ENCODE measurements at places on chromosomes 7 and 10.
A peak's percentile ranks its signal among the peaks of the same experiment; 100 is the strongest.

DNA sequence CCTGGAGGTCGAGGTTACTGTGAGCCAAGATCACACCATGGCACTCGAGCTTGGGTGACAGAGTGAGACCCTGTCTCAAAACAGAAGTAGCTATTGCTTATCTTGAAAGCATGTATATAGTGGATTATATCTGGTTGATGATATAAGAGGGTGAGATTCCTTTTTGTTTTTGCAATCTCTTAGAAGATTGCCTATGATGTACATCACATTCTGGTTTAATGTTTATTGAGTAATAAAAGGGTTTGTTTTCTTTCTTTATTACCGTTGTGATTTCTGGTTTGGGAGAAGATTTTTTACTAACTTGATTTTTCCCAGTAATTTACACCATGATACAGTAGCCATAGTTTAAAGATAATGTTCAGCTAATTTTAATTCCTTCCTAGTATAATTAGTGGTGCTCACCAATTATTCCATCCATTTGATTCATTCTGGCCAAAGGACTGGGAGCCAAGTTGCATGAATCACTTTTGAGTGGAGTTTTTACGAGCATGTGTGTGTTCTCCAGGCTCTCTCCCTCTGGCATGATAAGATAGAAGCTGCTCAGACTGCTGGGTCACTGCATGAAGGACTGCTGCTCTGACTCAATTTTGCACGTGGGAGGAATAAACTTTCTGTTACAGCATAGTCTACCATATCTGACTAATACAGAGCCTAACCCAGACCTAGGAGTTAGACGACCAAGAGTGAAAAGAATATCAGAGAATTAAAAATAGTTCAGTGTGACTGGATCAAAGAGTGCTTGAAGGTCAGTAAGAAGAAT lies 13.5 kb upstream of the TSPAN13 start:
- DNase-seq: no peak

DNA sequence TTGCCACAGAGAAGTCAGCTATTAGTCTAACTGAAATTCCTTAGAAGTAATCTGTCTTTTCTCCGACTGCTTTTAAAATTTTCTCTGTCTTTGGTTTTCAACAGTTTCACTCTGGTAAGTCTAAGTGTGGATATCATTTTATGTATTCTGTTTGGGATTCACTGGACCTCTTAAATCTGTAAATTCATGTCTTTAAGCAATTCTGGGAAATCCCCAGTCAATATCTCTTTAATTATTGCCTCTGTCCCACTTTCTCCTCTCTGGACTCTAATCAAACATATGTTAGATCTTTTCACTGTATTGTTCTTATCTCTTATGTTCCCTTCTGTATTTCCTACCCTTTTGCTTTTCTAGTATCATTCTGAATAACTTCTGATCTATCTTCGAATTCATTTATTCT lies 29.9 kb downstream of the CFAP43 start:
- no peak for DNase-seq

DNA sequence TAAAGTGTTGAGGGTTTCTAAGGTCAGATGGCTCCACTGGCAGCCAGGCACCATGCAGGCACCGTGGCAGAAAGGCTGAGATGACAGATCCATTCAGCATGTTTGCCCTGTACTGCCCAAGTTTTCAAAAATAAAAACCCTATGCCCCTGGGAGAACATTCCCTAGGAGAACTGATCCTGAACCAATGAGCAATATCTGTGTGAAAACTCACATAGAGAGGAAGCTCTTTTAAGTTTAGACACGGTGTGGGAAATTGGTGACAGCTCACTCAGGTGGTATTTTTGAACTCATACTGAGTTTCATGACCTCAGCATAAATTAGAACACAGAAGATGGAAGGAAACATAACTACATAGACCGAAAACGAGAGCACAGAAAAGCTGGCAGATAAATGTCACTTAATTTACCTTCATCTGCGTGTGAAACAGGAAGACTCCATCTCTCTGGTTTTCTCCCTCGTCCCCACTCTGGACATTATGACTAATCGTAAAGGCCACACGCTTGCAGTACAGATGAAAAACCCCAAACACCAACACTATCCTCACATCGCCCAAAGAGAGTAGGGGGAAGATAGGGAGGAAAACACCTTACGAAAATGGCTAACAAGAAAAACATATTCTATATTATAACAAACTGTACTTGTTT lies 127.8 kb downstream of the ICA1 start:
- DNase-seq: no peak

- no peak for DNase-seq
Measured at GRCh38 chr7:157564517-157565177, 227.8 kb downstream of the DNAJB6 start.

DNA sequence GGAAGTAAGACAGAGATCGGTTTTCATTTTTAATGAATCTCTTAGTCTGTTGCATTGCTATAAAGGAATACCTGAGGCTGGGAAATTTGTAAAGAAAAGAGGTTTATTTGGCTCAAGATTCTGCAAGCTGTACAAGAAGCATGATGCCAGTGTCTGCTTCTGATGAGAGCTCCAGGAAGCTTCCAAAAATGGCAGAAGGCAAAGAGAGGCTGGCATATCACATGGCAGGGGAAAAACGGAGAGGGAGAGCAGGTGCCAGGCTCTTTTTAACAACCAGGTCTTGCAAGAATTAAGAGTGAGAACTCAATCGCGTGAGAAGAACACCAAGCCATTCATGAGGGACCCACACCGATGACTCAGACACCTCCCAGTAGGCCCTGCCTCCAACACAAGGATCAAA lies 125.0 kb upstream of the THSD7A start:
- DNase-seq: no peak

- DNase-seq: peak; percentile 73
Measured at GRCh38 chr10:94402204-94402842, at the start of gene TBC1D12. Gene TBC1D12 (plus strand): TSS chr10:94402541. CDS start chr10:94402614, 73 bp downstream.

- DNase-seq: no peak
Measured at GRCh38 chr7:24419077-24419476, 135.1 kb downstream of the NPY start.

- DNase-seq: no peak
Measured at GRCh38 chr7:16494955-16495719, 29.6 kb upstream of the SOSTDC1 start.

DNA sequence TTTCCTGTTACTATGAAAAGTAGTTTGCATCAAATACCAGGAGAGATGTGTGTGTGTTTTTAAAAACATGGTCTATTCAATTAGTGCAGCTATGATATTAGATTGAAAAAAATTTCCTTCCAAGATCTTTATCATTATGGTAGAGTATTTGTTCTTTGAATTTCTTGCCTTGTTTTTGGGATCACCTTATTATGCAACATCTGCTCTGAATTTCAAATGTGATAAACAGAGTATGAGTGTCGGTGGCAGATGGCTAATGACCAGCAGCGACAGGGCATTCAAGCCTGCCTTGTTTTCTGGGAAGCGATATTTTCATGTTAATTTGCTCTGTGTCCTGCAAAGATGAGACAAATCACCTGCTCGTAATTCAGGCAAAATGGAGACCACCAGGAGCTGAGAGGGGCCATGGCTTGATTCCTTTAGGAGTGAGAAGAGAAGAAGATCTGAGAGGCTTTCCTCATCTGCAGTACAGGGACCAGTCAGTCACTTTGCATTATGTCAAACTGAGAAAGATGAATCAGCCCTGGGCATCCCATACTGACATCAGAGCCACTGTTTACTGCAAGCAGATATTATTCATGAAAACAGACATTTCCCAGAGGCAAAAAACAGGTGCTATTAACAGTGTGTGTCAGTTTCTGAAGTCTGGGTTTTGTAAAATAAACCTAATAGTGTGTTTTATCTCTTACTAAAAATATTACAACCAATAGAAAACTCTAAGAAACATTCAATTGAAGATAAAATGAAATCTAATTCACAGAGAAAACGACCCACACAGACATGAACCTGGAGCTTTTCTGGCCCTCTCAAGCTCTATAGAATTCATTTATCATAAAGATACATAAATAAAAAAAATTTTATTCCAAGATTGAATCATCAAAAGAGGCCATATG lies 67.6 kb downstream of the CDK6 start:
- peak; percentile 19 for DNase-seq

GRCh38 chr10:22170582-22170981 lies 47.2 kb downstream of the EBLN1 start:
- DNase-seq: no peak

DNA sequence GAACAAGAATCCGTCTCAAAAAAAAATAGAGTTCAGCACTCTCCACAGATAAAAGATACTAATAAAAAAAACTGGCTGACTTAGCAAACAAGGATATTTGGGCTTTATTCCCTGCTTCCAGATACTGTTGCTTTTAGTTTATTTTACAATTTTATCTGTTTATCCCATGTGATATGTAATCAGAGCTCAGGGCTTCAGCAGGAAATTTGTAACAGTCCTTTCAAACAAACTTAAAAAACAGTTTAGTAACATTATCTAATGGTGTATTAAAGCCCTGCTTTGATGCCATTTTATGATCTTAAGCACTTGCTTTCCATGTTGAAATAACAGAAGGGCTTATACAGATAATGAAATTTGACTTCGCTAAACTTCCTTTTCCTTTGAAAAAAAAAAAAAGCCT lies 28.1 kb downstream of the DCLRE1A start:
- DNase-seq: no peak

GRCh38 chr7:127683776-127684681 lies 32.0 kb downstream of the SND1 start:
- DNase-seq: peak; percentile 26

- no peak for DNase-seq
Measured at GRCh38 chr7:55070271-55070743, 51.5 kb downstream of the EGFR start.

DNA sequence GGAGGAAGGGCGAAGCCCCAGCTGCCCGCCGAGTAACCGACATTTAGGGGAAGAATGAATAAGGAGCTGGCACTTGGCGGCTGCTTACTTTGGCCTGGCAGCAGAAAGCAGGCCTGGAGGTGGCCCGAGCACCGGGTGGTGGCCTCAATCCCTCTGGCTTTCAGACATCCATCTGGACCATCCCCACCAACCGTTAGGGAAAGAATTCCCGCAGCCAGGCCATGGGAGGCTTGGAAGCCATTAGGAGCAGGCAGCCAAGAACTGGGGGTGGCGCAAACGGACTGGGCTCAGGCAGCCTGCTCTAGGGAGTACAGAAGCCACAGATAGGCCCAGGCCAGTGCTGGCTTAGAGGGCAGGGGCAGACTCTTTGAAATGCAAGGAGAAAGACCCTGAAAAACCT lies 132.7 kb downstream of the NEURL1 start:
- DNase-seq: no peak

DNA sequence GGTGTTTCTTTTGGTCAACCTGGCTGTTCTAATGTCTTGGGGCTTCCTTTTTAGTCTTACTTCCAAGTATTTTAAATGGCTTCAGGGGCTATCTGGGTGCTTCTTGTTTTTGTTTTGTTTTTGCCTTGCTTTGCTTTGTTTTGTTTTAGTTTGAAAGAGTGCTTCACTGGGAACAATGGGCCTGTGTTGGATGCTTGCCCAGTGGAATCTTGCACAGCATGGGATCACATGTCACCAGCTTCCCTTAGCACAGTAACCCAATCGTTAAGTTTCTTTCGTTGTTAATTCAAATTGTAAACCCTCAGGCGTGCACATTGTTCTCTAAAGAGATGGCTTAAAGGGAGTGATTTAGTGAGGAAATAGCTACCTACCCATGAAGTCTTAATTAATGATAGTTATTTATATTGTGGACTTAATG lies 8.9 kb downstream of the COL17A1 start:
- peak; percentile 72 for DNase-seq

GRCh38 chr7:105017657-105018365 lies 3.8 kb downstream of the KMT2E start:
- DNase-seq: no peak

DNA sequence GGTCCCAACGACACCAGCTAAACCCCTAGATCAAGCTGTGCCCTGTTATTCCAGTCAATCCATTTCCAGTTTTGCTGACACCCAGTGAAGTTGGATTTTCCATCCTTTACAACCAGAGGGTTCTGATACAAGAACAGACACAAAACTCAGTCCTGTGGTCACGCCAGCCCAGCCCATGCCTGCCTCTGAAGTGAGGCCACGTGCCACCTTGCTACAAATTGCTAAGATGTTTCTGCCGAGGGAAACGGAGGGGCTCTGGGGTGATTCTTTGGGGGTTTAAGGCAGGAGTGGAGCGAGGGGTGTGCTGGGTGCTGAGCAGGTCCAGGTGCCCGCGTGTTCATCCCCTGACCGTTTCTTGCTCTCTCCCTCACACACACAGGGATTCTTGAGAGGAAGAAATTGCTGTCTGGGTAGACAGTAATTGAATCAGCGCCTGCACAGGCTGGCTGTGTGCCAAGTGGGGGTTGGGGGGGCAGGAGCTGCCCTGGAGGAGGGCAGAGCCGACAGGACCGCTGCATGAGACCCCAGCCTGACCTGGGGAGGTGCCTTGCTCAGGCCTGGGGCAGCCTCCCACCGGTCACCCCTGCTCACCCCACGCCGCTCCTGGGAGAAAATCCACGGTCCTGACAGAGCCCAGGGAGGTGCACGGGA lies 38.1 kb downstream of the ADAP1 start:
- DNase-seq: peak; percentile 15

DNA sequence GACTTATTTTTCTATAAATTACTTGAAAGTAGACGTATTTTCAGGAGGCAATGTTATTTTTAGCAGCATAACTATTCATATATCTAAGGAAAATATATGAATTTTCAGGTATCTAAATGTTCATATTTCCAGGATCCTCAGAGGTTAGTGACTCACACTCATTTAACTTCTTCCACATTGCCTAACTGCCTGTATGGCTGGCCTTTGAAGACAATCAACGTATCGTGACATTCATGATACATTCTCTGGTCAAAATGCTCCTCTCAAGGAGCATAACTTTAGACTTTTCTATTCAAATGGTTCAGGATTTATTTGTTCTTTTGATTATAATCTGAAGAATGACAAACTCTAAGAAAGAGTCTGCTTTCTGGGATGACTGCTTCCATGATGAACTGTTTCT lies 89.3 kb downstream of the SEMA3C start:
- no peak for DNase-seq

DNA sequence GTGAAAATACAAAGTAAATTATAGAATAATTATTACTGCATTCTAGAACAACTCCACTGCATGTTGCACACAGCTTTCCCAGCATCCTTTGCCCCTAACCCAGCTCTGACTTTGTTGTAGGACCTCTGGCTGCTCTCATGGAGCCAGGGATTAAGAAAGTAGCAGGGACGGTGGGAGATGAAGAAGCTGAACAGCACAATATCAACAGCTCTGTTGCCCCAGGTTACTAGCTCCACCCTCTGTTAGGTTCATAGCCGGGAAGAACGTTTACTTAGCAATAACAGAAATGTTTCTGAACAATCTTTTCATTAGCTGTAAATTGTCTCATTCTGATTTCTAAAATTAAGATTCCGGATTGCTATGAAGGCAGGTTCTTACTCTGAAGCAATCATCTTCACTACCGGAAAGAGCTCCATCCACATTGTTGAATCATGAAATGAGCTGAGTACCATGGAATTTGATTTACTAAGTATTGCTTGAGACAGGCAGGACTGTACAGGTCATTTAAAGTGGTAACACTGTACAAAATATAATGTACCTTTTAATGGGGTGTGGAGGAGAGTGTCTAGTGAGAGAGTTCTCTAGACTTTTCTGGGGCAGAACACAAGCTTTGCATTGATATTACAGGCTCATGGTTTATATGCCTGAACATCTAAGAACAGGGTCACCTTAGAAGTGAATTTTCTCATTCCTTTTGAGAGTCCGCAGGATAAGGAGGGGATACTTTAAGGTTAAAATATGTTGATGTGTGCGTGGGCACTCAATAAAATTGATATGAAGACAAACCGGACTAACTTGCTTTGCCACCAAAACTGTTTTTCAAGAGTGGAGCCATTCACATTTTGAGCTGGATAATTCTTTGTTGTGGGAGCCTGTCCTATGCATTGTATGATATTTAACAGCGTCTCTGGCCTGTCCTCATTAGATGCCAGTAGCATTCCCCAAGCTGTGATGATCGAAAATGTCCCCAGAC lies 20.8 kb upstream of the RAB18 start:
- DNase-seq: no peak

- DNase-seq: no peak
Measured at GRCh38 chr10:49243610-49244283, 55.2 kb upstream of the C10orf71 start.
